AG09309 (cell line): ENCODE measurements at places on chromosomes 3 and 15.

GRCh38 chr15:40357246-40357645, 773 bp upstream of the DISP2 start:
- no peak for DNase-seq

DNA sequence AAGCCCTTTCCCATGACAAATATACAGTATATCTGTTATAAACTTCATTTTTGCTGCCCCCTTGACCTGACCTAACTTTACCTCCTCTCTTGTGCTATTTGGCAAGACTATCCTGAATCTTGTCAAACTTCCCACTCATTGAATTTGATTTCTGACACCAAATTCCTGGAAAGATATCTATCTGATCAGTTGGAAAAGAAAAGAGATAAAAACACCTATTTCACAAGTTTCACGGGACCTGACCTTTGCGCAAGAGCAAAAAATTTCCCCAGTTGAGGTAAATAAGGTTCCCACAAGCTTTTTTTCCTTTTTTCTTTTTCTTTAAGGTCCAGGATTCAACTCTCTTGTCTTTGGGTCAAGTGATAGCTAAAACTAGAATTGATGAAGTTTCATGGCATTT, 189.2 kb upstream of the LPP start:
- DNase-seq: no peak

DNA sequence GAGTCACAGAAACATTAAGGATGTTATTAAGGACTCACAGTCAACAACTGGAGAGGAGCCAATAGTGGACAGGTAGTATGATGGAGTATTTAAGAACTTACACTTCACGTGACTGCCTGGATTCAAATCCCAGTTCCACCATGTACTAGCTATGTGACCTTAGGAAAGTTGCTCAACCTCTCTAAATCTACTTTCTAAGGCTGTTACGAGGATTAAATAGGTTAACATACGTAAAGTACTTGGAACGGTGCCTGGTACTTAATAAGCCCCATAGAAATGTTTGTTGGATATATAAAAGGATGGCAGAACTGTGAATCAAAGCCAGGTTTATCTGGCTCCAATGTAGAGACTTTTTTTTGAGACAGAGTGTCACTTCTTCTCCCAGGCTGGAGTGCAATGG, 24.4 kb downstream of the THRB start:
- no peak for DNase-seq

DNA sequence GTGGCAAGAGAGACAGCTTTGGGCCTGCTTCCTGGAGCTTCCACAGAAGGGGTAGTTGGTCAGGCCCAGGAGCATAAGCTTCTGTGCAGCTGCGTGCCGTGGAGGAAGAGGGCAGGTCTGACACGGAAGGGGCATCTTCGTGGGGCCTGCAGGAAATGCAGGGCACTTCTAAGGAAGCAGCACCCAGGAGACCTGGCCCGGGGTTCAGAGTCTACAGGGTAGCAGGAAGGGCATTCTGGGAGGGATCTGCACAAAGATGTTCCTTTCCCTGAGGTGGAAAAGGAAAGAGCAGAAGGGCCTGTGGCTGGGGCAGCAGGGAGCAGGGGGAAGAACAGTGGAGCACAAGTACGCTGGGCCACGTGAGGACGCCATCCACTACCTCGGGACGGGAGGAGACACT, 85.1 kb downstream of the DNAJB8 start:
- no peak for DNase-seq

- DNase-seq: no peak
Measured at GRCh38 chr15:39336926-39337325, 244.0 kb upstream of the THBS1 start.

DNA sequence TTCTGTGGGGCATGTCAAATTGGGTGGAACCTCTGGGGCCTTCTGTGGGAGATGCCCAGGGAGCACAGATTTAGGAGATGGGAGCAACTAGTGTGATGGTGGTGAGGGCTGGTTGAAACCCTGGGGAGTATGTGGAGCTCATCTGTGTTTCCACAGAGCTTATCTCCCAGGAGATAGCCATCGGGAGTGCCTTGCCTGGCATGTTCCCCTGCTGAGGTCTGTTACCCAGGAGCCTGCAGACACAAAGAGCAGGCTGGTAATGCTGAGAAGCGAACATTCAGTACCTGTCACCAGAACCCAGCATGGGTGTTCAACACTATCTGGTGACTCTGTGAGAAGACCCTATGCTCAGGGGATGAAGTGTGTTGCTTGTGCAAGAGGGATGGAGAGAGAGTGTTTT, 85.0 kb downstream of the CLSTN2 start:
- DNase-seq: no peak

GRCh38 chr3:177137774-177138705, 59.2 kb downstream of the TBL1XR1 start:
- DNase-seq: no peak

- no peak for DNase-seq
Measured at GRCh38 chr15:100002086-100002620, 268.9 kb upstream of the LYSMD4 start.

GRCh38 chr3:191362037-191362436, 31.7 kb upstream of the UTS2B start:
- no peak for DNase-seq

- DNase-seq: peak; percentile 28
Measured at GRCh38 chr15:60444289-60444912, 34.5 kb downstream of the ICE2 start.

DNA sequence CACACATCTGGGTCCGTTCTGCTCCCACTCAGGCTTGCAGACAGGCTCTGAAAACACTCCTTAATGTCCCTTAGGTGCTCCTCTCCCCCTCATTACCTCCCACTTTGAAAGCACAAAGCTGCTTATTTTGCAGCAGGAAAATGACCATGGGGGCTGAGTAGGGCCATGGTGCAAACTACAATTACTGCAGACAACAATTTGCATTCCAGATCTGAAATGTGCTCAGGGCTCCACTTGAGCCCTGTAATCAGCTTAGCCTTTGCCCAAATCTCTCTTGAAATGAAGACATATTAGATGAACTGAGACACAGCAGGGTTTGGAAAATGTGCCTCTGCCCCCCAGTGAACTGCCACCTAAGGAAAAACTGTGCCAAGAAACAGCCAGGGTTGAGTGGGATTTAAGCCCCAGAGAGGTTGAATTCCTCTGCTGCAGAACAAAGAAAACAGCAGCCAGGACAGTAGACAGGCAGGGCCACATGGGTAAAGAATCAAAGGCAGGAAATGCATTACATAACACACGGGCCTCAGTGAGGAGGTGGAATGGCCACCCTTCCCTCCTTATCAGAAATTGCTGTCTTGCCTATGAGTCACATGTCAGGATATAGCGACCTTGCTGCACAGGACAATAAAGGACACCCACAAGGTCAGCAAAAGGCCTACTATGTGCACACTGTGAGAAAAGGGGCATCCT, 126.8 kb upstream of the ARHGEF3 start:
- DNase-seq: no peak

DNA sequence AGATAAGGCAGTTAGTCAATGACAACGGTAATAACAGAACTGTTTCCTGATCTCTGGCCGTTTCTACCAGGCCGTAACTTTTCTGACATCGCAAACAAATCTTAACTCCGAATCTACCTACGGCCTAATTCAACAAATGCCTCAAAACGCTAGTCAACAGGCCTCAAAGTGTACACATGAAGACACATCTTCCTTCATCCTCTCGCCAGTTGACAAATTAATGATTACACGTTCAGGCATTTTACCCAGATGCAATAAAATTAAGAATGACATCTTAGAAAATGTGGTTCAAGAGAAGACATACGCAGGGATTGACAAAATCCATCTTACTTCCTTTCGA, 1.5 kb downstream of the SFMBT1 start:
- DNase-seq: no peak

- DNase-seq: no peak
Measured at GRCh38 chr3:775178-775880, 317.5 kb upstream of the CNTN6 start.

- DNase-seq: peak; percentile 39
Measured at GRCh38 chr15:60091157-60091556, 87.0 kb downstream of the FOXB1 start.

GRCh38 chr15:44163370-44163769, 31.7 kb downstream of the FRMD5 start:
- DNase-seq: no peak

DNA sequence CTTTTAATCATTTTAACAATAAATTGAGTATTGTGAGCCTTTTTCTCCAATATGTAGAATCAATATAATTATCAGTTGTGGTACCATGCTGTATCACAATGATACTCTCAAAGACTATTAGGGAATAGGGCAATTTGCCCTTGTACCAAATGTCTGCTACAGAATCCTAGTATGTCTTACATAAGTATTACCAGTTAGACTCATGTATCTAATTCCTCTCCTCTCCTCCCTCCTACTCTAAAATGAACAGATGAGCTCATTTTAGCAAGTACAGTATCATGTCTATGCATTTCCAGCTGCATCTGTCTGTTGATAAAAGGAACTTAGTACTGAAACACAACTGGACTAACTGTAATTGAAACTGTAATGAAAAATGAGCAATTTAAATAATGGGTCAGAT, 124.3 kb upstream of the ATP11B start:
- no peak for DNase-seq

DNA sequence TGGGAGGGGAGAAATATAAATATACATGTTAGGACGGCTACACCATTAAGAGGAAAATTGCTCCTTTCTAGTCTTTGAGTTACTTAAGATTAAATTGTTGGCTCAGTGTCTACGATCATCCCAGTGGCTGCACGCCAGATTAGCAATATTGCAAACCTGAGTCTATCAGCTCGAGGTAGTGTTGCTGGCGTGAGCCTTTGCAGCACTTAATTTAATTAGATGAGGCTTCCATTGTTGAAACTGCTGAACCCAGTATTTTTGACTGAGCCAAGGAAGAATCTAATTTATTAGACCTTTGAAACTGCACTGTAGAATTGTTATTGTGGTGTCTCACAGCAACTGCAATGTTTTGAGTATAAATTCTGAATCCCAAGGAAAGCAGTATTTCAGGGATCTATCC, 782.4 kb upstream of the ROBO1 start:
- DNase-seq: no peak

GRCh38 chr3:189863031-189863430, 231.8 kb downstream of the TP63 start:
- no peak for DNase-seq
